ENCODE measurements at places on chromosomes 1 and 21.

DNA sequence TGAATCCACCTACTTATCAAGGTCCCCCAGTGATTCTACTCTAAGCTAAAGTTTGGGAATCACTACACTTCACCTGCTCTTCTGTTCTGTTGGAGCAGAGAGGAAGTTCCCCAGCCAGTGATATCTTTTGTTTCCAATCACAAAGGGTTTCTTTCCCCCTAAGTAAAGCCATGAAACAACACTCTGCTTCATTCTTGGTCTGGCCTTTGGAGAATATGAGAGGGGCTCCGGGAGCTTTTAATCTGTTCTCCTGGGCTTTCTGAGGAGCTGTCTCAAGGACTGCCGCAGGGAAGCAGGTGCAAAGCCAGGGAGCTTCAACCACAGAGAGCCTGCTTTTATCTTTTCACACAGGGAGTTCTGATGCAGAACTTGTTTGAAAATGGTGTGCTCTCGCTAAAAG lies 10.1 kb upstream of the SLAMF9 start:
- no peak for DNase-seq

DNA sequence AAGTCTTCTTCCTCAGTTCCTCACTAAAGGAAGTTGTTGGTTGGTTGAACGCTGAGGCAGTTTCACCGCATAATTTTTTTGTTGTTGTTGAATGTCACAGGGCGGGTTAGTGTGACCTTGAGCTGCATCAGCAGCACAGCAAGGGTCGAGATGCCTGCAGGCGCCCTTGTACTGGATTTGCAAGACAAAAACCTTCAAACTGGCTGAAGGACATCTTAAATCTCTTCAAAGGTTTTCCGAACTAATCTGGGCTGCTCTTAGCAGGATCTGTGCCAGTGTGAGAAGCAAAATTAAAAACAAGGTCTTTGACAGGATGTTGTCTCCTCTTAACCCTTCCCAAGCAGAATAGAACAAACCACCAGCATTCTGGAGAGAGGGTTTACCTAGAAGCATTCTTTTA lies 59.4 kb downstream of the NRIP1 start:
- no peak for DNase-seq

- DNase-seq, result peak; percentile 15
These were observed 37.4 kb downstream of the XCL1 start for GRCh38 chr1:168613691-168614231.

DNA sequence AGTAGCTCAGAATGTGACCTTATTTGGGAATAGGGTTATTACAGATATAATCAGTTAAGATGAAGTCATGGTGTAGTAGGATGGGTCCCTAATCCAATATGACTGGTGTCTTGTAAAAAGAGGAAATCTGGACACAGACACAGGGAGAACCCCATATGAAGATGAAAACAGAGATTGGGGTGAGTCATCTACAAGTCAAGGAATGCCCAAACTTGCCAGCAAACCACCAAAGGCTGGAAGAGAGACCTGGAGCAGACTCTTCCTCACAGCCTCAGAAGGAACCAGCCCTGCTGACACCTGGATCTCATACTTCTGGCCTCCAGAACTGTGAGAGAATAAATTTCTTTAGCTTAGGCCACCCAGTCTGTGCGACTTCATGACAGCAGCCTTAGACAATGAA lies 29.9 kb downstream of the KRTAP19-8 start:
- DNase-seq, result no peak

- DNase-seq, result no peak
These were observed 26.5 kb upstream of the TRIM45 start for GRCh38 chr1:117147856-117148588.

GRCh38 chr21:42538479-42539275 lies 25.0 kb downstream of the SLC37A1 start:
- DNase-seq, result no peak

- no peak for DNase-seq
These were observed 198.1 kb upstream of the USP24 start for GRCh38 chr1:55413286-55413685.

- no peak for DNase-seq
These were observed 1.9 kb downstream of the KCNQ4 start for GRCh38 chr1:40785446-40785845.

DNA sequence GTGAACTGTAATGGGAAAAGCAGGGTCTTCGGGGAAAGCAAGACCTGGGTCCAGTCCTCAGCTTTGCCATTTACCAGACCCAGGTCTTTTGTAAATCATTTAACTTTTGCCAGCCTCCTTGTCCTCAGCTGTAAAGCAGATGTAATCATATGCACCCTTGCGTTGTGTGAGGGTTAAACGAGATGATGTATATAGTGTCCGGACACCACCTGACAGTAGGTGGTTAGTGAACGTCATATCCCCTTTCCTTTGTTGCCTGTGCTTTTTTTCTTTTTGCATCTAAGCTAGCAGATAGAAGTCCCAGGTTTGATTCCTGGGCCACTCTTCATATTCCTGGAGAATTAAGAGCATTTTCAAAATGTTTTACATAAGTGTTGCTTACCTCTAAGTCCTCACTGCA lies 28.5 kb downstream of the IL12RB2 start:
- DNase-seq, result no peak

GRCh38 chr1:42210421-42211133 lies 46.0 kb upstream of the GUCA2A start:
- DNase-seq, result no peak

DNA sequence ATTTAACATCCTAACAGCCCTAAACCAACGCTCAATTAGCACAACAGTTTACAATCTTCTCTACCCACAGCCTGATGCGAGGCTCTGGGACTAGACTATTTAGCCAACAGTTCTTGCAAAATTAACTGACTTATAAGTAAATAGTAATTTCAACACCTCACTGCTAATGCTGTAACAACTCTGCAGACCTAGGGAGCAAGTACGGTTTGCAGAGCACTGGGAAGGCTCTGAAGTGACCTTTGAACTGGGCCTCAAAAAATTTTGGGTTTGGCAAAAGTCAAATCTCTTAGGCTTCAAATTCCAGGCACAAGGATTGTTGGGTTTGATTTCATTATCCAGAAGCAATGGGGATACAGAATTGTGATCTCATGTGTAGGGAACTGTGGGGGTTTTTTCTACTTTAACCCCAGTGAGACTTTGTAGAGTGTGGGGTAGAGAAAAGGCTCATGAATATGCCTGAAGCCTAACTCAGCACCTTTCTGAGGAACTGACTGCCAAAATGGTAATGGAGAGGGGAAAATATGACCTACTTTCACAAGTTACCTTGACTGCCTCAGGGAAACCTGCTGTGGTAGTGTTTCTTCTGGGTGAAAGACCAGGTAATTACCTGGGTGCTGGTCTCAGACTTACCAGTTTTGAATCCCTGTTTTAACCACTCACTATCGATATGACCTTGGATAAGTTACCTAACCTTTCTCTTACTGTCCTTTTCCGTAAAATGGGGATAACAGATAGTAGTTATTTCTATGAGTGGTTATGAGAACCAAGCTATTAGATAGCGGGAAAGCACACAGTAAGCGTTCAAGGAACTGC lies 889 bp upstream of the TXLNA start:
- peak; percentile 61 for DNase-seq

- no peak for DNase-seq
These were observed 74.6 kb downstream of the GPR88 start for GRCh38 chr1:100612540-100612939.

DNA sequence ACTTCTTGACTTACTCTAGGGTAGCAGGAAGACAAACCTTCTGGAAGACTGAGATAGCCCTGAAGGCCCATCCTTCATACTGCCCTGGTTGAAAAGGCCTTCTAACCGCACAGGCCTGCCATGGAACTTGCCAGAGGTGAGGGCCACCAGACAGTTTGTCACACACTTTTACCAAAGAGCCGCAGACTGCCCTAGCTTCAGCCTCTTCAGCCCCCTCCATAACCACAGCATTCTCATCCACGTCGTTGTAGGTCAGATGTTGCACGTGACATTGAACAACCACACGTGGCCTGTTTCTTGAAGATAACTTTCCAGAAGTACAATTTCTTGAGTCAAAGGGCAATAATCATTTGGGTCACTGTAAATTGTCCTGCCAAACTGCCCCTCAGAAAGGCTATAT lies 18.9 kb downstream of the ZNF362 start:
- no peak for DNase-seq

DNA sequence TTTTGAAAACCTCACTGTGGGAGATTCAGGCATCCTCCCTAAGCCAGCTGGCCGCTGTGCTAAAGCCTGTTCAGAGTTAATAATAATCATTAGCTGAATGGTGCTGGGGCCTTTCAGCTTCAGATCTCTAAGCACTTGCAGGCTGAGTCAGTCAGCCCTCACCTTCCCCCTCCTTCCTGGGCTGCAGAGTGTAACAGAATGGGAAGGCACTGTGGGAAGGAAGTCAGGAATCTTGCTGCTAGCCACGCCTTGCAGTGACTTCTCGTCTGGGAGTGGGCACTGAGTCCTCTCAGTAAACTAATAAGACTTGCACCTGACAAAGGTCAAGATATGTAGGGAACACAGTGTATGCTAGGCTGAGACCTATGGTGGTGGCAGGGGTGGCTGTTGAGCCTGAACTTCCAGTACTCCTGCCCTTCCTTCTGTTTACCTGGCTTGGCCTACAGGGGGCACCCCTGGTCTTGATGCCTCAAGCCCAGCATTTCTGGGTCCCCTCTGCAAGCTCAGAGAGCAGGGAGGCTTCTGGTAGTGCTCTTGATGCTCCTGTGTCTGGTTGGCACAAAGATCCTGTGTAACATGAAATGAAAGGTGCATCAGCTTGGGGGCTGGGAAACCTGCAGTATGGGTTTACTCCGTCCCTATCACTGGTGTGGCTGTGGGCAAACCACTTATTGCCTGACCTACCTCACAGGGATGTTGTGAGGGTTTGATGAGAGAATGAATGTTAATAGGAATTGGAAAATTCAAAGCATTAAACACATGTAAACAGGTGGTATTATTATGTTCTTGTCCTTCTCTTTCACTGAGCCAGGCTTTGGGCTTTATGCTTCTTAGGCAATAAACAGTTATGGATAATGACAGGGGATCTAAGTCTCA lies 6.0 kb downstream of the CYB561D1 start:
- DNase-seq, result peak; percentile 36

- DNase-seq, result no peak
These were observed 7.6 kb upstream of the GBP4 start for GRCh38 chr1:89206373-89206772.

- peak; percentile 23 for DNase-seq
These were observed 398.3 kb downstream of the SEC16B start for GRCh38 chr1:177571485-177572076.

DNA sequence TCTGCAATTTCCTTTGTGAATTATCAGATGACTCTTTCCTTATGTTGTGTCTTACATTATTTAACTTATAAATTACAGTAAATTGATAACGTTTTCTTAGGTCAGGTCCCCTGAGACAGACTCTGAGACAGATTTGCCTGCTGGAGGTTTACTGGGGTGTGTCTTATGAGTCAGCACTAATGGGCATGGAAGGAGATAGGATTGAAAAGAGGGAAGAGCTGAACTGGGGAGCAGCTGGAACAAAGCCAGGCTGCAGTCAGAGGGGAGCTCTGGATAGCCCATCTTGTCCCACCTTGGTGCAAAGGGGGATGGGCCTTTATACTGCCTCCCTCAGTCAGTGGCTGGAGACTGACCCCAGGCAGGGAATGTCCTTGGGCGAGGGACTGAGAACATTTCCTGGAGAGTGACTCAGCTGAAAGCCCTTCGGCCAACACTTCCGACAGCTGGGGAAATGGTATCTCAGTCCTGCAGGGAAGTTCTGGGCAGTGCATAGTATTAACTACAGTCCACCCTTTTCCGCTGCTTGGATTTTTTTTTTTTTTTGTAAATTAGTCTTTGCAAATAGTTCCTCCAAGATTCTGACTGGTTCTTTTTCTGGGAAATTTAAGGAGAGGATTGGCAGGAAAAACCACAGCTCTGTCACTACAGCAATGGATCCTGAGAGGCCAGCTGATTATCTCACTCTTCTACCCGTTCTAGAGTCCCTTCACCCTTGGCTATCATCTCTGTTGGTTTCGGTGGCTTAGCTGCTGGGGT lies 39.1 kb upstream of the CDC42BPA start:
- DNase-seq, result no peak

- DNase-seq, result peak; percentile 88
These were observed 483 bp downstream of the UBQLN4 start for GRCh38 chr1:156052862-156053767.

- DNase-seq, result no peak
These were observed 50.9 kb upstream of the BCAR3 start for GRCh38 chr1:93732514-93732913.

- no peak for DNase-seq
These were observed 31.3 kb downstream of the NSL1 start for GRCh38 chr1:212760126-212760823.

GRCh38 chr1:144551107-144551542 lies 41.6 kb upstream of the PPIAL4F start:
- DNase-seq, result no peak

GRCh38 chr1:212686591-212686990 lies 13.0 kb downstream of the BATF3 start:
- DNase-seq, result no peak

GRCh38 chr21:42395905-42396651 lies at the start of gene TMPRSS3:
TSS of gene TMPRSS3 (minus strand) at chr21:42396052. CDS start at chr21:42395417, 635 bp downstream.
- DNase-seq, result no peak

- DNase-seq, result no peak
These were observed 2.7 kb downstream of the HSD11B1 start for GRCh38 chr1:209707308-209707707.

GRCh38 chr1:182684116-182684828 lies at the start of gene RGS8:
TSS of gene RGS8 (minus strand) at chr1:182684587. CDS start at chr1:182669649, 14,938 bp downstream.
- DNase-seq, result no peak

DNA sequence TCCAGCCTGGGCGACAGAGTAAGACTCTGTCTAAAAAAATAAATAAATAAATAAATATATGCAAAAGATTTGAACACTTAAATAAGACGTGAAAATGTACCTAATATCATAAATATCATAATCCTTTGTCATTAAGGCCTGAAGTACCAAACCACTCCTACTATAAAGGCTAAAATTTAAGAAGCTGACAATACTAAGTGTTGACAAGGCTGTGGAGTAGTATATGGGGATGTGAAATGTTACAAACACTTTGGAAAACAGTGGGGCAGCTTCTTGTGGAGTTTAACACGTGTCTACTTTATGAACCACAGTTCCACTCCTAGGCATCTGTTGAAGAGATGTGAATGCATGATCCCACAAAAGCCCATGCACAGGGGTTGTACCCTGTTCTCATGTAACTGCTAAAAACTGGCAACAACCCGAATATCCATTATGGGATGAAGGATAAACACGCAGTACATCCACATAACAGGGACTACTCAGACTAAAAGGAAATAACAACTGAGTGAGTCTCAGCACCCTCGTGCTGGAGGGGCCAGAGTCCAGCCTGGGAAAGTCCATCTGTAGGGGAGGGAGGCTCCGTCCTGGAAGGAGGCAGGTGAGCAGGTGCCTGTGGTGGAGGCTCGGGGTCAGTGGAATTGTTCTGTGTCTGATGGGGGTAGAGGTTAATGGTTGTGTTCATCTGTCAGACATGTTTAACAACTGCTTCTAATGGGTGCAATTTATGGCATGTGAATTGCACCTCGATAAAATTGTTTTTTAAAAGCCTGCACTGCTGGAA lies 6.7 kb upstream of the SLC19A1 start:
- DNase-seq, result no peak

GRCh38 chr1:201213926-201214325 lies 23.3 kb downstream of the IGFN1 start:
- DNase-seq, result no peak

GRCh38 chr1:168725831-168726230 lies 3.2 kb downstream of the DPT start:
- DNase-seq, result no peak
